ENCODE measurements at places on chromosomes 2 and 18.

DNA sequence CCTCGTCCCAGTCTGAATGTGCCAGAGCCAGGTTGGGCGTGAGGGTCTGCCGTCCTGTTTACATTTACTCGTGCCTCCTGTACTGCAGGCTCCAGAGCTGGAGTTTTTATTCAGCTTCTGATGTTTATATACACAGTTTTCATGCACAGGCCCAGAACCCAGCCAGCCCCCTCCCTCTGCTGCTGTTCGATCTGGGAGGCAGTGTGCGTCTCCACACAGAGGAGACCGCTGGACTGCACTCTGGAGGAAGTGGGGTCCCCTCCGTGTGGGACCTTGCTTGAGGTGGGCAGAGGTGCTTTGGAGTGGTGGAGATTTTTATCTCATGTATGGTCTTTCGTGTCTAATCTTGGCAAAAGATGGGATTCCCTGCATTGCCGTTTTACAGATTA, 90.6 kb downstream of the GLI2 start:
- DNase-seq = no peak

GRCh38 chr2:42775186-42775585, 11.3 kb upstream of the OXER1 start:
- DNase-seq = no peak

DNA sequence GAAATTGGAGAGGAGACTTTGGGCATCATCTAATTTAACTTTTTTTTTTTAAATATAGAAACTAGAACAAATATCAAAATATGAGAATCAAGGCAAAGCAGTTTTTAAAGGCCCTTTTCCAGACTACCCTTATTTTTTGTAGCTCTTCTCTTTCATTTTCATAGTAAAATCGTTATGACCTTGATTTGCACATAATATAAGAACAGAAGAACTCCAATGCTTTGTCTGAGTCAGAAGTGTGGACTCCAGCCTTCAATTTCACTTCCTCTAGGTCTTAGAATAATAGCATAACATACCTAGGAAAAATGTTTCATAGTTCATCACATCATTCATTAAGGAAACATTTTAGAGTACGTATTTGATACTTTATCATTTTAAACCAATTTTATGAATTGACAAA, 74.4 kb downstream of the ANKRD12 start:
- DNase-seq = no peak

GRCh38 chr18:43563780-43564179, 286.5 kb upstream of the SYT4 start:
- no peak for DNase-seq

GRCh38 chr2:53787614-53788289, 908 bp downstream of the ERLEC1 start:
- DNase-seq = no peak

DNA sequence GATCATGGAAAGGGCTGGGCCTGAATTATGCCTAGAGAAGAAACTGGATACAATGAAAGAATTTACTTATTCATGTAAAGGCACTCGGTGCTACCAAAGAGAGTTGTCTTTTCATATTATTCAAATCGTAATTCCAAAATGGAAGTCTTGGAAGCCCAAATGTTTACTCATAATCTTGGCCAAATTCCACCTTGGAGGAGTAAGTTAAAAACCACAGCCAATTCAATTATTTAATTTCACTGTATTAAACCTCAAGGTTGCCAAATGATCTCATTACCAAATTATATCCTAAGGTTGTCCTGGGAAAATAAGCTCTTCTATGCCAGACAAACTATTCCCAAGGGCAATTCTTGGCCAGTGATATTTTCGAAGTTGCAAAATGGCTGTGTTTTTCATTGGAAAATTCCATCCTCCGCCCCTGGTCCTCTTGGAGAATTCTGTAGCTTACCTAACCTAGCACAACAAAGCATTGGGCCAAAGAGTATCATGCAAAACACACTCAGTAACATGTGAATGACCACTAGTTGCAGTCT, 11.1 kb upstream of the VPS4B start:
- DNase-seq = no peak

DNA sequence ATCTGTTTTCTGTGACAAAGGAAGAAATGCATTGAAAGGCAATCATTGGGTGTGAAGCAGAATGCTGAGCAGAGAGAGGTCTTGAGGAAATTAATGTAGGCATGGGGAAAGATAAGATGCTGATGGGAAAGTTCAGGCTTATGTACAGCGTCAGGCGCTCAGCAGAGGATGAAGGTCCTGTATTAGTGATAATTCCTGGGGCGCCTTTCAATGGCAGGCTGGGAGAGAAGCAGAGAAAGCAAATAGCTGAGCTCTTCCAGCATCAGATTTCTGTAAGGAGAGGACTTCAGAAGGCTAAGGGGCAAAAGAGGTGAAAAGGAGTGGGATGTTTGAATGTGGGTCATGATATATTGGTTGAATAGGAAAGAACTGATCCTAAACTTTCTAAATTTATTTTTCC, 129.8 kb downstream of the HNMT start:
- DNase-seq = no peak
